ENCODE measurements at places on chromosomes 4 and X.

DNA sequence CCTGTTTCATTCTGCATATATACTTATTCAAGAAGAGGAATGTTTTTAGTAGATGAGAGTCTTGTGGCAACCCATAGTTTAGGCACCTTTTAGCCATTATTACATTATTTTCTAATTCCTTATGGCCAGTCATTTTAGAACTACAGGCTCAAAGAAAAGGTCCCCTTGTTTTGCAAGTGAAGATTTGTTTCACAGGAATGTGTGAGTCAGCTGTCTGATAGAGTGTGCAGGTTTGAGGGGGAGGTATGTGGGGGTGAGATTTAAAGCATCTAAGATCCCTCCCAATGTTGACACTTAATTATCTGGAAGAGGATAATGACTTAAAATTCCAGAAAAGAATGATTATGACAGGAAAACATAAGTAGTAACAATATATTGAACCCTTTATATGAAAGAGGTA, 495.6 kb downstream of the KCNIP4 start:
- DNase-seq: no peak

GRCh38 chr4:38519666-38520065, 144.3 kb upstream of the KLF3 start:
- DNase-seq: no peak

DNA sequence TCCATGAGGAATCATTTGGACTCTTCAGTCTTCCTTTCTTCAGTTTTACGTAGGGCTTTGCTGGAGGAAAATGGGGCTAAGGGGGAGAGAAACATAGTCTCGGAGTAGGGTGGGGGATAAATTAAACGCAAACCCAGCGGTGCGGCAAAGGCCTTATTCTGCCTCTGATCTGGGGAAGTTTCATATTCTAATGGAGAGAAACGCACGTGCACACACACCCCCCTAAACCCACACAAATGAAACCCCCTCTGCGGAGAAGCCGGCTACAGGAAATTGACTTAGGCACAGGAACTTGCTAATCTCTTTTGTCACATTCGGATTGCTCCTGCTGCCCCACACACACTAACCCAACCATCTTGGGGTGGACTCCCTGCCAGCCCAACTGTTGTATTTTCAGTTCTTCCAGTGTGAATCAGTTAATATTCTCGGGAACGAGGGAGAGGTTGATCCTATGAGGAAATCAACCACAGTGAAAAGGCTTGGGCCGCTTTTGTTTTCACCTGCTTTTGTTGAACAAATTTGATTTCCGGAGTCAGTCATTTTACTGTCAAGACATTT, at the start of gene RHOH:
Gene RHOH, plus strand, starts transcription at position 308 of the 558 bp plus-strand sequence. CDS start 46,356 bp downstream, outside the sequence.
- DNase-seq: no peak

GRCh38 chrX:1500701-1501624, 36.0 kb downstream of the P2RY8 start:
- no peak for DNase-seq

- no peak for DNase-seq
Observed at GRCh38 chrX:115592997-115593734, 32.2 kb downstream of the PLS3 start.

- no peak for DNase-seq
Observed at GRCh38 chr4:19030048-19030447, 1008.5 kb upstream of the LCORL start.

DNA sequence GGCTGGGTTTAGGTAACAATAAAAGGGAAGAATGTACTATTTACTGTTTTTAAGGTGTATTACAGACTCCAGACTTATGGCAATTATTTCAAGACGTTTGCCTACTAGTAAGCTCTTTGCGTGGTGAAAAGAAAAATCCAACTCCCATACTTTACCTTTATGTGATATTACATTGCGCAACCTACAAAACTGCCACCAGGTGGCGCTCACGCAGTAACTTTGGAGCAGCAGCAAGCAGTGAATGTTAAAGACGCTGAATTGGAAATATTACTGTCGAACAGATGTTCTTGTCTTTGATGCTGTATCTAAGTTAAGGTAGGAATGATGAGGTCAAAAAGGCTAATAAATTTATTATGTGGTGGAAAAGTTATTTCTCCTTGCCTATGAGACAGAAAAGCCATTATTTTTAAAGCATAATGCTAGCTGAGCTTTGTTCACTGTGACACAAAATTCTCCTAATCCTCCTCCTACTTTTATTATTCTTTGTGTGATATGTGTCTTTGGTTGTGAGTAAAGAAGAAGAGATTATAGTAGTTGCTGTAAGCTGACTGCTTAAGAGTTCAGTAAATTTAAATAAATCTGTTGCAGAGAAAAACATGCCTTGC, 1099.8 kb upstream of the TENM3 start:
- peak; percentile 53 for DNase-seq

DNA sequence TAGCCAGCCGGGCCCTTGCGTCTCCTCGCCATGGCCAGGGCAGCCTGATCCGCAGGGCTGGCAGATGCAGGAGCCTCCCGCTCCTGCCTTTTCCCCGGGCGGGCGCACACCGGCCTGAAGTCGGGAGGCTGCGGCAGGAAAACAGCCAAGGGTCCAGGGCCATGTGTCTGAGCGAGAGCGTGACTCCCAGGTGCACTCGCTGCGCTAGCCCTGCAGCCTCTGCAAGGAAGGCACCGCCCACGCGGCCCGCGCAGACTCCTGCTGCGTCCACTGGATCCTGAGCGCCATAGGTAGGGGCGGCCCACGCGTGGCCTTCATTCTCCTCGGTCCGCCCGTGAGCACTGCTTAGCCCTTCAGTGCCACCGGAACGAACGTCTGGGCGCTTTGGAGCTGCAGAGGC, 379.9 kb downstream of the TRAM1L1 start:
- DNase-seq: no peak

- no peak for DNase-seq
Observed at GRCh38 chr4:11514779-11515419, 86.2 kb upstream of the HS3ST1 start.

- DNase-seq: no peak
Observed at GRCh38 chr4:62627141-62627540, 1427.0 kb downstream of the ADGRL3 start.

- DNase-seq: no peak
Observed at GRCh38 chr4:138961129-138961528, 54.5 kb upstream of the NOCT start.

GRCh38 chr4:38069271-38069760, 109.1 kb downstream of the PTTG2 start:
- DNase-seq: no peak

DNA sequence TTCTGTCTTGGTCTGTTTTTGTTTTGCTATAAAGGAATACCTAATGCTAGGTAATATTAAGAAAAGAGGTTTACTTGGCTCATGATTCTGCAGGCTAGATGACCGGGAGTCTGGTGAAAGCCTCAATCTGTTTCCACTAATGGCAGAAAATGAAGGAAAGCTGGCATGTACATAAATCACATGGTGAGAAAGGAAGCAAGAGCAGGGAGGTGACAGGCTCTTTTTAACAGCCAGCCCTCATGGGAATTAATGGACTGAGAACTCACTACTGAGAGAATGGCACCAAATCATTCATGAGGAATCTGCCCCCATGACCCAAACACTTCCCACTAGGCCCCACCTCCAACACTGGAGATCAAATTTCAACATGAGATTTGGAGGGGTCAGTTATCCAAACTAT, 27.6 kb downstream of the SATL1 start:
- no peak for DNase-seq

DNA sequence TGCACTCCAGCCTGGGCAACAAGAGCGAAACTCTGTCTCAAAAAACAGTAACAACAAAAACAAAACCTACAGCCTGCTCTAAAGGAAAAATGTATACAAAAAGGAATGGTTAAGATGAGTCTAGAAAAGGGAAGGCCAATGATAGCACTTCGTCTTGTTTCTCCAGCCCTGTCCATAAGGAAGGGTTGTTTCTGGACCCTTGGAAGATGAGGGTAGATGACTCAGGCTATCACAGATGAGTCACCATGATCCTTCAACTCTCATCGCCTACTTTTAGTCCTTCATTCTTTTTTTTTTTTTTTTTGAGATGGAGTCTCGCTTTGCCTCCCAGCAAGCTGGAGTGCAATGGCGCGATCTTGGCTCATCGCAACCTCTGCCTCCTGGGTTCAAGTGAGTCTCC, 8.8 kb downstream of the PLA2G12A start:
- DNase-seq: no peak

- DNase-seq: no peak
Observed at GRCh38 chr4:79178760-79179159, 147.1 kb downstream of the NAA11 start.

- no peak for DNase-seq
Observed at GRCh38 chrX:112779139-112779538, 61.5 kb downstream of the AMOT start.

GRCh38 chrX:77446908-77447652, at the start of gene FGF16:
TSS of gene FGF16 (plus strand) at chrX:77447389. CDS start at chrX:77447675, 286 bp downstream.
- DNase-seq: no peak

- DNase-seq: no peak
Observed at GRCh38 chrX:29531336-29531735, 684.0 kb upstream of the MAGEB2 start.

DNA sequence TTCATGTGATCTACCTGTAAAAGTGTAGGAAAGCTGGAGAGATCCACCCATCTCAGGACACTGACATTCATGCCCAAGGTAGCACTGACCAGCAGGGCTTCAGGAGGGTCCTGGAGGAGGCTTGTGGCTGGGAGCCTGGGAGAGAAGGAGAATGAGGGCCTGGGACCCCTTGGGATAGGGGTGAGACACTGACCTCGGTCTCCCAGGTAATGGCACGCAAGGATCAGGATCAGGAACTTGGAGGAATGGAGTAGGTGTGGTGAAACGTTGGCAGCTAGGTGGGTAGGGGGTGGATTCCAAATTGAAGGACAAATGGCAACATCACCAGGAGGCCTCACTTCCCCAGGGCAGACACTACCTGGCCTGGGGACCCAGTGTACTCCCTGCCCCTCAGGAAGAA, 12.4 kb upstream of the RGS12 start:
- no peak for DNase-seq

- no peak for DNase-seq
Observed at GRCh38 chr4:147044241-147044640, 98.6 kb upstream of the TTC29 start.

DNA sequence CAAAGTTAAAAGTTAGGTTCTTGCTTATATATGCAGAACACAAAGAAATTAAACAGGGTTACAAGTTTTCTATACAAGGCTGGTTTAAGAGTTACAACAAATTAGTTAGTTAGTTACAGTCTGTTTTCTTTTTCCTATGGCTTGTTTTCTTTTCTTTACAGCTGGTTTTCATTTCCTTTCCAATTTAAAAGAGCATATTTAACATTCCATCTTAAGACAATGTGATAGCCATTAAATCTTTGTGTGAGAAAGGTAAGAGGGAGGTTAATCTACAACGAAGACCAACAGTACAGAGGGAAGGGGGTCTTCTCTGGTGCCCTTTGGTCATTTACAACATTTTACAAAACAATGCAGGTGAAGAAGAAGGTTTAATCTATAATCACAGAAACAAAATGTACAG, 290.6 kb downstream of the ZNF674 start:
- DNase-seq: no peak

GRCh38 chr4:113823291-113823659, 61.7 kb upstream of the CAMK2D start:
- DNase-seq: no peak

DNA sequence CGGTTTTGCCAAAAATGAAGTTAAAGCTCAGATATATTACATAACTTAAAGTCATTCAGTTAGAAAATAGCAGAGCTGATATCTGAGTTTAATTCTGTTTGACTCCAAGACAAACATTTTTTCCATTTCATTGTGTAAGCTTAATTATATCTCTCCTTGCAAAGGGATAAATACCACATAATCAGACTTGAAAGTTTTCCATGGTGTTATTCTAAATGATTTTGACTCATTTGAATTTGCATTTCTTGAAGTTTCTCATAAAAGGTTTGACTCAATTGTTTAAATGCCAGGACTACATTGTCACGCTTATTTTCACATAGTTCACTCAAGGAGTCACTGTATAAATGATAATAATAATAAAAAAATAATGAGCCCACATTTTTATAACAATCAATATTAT, 39.4 kb upstream of the DDX60 start:
- DNase-seq: no peak

DNA sequence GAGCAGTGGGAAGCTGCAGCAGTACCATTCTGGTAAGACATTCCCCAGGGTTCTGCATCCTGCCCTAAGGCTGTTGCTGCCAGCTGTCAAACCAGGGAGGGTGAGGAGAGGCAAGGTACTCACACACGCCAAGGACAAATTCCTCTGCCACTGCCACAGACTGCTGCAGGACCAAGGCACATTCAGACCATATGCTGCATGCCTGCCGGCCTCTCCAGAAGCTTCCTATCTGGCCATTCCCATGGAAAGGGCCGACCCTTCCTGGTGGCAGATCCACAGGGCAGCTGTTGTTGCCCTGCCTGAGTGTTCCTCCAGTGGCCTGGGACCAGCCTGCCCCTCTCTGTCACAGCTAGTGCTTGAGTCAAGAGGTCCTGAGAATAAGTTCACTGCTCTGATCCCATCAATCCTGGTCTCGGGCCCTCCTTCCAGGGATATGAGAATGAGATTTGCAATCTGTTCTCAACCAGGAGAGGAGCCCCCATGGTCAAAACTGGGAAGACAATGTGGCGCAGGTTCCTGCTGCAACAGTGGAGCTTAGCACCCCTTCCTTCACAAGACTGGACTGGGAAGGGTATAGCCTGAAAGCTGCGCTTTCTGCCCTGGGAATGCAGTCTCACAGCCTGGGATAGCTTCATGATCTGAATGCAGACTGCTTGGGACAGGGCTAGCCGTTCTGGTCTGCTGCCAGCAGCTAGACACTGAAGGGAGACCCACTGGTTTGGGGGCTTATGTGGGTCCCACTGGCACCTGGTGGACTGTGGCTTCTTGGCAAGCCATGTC, 342.5 kb upstream of the NDST3 start:
- DNase-seq: no peak

- DNase-seq: no peak
Observed at GRCh38 chr4:41609851-41610250, 71.9 kb downstream of the LIMCH1 start.

DNA sequence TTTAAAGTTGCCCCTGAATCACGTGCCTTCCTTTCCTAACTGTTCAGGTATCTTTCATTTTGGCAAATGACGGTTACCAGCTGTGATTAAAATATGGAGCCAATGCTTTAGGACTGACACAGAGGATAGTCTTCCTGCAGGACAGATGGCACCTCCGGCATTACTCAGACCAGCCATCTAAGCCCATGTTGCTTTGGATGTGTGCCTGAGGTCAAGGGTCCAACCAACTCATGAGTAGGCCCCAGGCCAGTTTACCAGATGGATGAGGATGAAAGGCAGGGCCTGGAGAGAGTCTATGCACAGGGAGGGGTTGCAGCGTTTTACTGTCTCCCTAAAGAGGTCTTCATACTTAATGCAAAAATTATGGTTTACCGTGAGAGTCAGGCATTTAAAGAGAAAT, 174.0 kb upstream of the GATB start:
- DNase-seq: no peak

GRCh38 chrX:52852110-52852860, 15.6 kb downstream of the XAGE3 start:
- DNase-seq: no peak

GRCh38 chrX:118199997-118200396, 83.4 kb upstream of the KLHL13 start:
- DNase-seq: no peak
